Memory B cell (primary cell): ENCODE measurements at places on chromosomes 11 and 22.

- DNase-seq, result no peak
Measured at GRCh38 chr11:11717064-11717725, 95.4 kb upstream of the GALNT18 start.

- no peak for DNase-seq
Measured at GRCh38 chr11:113684496-113684895, 21.6 kb downstream of the TMPRSS5 start.

DNA sequence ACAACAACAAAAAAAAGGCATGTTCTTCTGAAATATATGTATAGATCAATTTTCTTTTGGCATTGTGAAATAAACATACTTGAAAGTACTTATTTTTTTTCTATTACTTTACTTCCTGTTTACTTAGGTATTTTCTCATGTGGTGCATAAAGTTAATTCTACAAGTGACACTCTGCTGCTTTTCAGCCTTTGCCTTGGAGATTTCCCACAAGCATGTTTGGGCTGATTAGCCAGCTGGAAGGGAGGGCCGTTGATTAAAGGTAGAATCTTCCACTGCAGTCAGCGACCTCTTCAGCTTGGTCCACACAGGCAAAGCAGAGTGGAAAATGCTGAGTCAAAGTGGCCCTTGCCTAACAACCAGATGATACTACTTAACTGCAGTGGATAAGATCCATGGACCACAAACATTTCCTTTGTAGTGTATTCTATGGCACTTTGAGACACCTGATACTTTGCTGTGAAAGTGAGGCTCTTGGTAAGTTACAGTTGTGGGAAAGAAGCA is 176.0 kb downstream of the ARHGAP42 start:
- DNase-seq, result no peak

DNA sequence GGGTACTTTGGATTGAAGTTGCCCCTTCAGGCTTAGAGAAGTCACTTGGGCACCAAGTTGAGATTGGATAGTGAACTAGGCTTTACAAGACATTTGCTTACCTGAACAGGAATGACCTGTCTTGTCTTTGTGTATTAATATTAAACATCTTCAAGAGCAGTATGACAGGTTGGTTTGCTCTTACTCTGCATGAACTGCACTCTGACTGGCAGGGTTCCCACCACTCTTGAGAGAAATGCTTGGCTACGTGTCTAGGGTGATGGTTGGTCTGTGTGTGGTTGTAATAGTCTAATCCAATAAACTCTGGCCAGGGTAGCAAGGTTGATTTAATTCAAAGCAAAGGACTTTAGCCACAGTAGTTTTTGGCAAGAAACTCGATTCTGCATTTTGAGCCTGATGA is 20.1 kb upstream of the SPTBN2 start:
- no peak for DNase-seq

DNA sequence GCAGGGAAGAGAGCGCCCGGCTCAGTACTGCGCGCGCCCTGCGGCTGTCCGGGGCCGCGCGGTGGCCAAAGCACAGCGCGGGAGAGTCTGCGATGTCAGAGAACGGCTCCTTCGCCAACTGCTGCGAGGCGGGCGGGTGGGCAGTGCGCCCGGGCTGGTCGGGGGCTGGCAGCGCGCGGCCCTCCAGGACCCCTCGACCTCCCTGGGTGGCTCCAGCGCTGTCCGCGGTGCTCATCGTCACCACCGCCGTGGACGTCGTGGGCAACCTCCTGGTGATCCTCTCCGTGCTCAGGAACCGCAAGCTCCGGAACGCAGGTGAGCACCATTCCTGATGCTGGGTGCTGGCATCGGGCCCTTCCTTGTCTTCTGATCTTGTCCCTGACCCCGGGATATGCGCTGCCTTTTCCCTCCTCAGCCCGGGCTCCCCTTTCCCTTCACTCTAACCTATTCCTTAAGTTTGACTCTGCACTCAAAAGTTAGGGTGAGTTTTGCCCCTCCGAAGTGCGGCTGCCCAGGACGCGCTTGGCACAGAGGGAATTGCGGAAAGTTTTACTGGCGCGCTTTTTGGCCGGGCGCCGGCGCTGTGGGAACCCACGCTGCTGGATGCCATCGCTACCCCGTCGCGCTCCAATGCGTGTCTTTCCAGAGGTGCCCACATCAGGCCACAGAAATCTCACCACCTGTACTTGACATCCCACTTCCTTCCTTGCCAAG is at the start of gene MTNR1B:
TSS of gene MTNR1B (plus strand) at position 18 of the 714 bp plus-strand sequence. CDS start at position 93, 75 bp downstream.
- DNase-seq, result no peak
